ENCODE measurements at places on chromosomes 7 and 10.
A peak's percentile ranks its signal among the peaks of the same experiment; 100 is the strongest.

DNA sequence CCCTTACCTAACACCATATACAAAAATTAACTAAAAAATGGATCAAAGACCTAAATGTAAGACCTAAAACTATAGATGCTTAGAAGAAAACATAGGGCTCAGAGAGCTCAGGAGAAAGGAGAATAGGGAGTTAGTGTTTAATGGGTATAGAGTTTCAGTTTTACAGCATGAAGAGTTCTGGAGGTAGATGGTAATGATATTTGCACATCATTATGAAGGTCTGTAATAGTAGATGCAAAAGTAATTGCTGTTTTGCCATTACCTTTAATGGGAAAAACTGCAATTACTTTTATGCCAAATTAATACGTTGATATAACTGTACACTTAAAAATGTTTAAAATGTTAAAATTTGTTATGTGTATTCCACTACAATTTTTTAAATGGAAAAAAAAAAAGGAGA lies 39.2 kb upstream of the NANOS1 start:
- DNase-seq = no peak

- DNase-seq = no peak
Observed at GRCh38 chr10:72264536-72264935, 9.2 kb upstream of the DDIT4 start.

- DNase-seq = no peak
Observed at GRCh38 chr10:77160679-77161078, 476.9 kb downstream of the KCNMA1 start.

- no peak for DNase-seq
Observed at GRCh38 chr7:27095050-27095896, 527 bp downstream of the HOXA1 start.

- no peak for DNase-seq
Observed at GRCh38 chr10:100912013-100912604, 654 bp upstream of the SLF2 start.

DNA sequence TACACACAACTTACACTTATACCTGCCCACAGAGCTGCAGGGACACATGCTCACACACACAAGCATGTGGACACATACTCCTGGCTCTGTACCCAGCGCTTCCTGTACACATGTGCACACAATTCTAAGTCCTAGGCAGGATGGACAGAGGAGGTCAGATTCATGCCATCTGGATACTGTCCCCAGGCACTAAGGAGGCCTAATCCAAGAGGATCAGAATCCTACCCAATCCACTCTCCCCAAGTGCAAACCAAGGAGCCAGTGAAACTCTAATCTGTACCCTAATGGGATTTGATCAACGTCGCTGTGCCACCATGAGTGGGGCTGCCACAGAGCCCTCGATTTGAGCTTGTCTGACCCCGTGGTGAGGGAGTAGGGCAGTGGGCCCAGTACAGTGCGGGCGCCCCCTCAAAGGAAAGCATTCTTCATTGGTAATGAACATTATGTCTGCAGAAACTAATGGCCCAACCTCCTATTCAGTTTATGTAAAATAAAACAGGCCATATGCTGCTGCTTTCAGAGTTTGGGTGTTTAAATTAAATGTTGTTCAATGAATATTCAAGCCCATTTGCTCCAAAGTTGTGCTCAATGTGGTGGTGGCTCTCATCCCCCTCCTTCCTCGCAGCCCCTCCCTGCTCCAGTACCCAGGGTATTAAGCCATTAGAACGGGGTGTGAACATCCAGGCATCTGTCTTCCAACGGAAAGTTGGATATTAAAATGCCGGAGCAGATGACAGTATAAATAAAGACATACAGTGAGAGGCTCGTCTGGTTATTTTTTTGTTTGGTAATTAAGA lies 26.4 kb downstream of the RPS24 start:
- no peak for DNase-seq

- DNase-seq = no peak
Observed at GRCh38 chr7:103127006-103127405, 21.9 kb downstream of the NAPEPLD start.

DNA sequence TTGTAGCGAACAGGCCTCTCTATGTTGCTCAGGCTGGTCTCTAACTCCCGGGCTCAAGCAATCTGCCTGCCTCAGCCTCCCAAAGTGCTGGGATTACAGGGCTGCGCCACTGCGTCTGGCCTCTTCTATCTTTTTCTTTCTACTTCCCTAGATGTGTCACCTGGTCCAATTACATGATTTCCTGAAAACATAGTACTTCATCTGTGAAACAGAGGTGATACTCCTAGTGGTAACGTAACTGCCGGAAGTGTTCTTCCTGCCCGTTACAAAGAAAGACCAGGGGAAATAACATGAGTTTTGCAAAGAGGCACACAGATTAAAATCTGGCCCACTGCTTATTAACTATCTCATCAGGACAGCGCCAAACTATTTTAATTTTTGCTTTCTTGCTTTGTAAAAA lies 18.4 kb upstream of the HGF start:
- no peak for DNase-seq

GRCh38 chr10:127532193-127532592 lies 16.9 kb upstream of the NPS start:
- DNase-seq = no peak

- DNase-seq = peak; percentile 67
Observed at GRCh38 chr10:17023386-17024298, 106.0 kb downstream of the CUBN start.

DNA sequence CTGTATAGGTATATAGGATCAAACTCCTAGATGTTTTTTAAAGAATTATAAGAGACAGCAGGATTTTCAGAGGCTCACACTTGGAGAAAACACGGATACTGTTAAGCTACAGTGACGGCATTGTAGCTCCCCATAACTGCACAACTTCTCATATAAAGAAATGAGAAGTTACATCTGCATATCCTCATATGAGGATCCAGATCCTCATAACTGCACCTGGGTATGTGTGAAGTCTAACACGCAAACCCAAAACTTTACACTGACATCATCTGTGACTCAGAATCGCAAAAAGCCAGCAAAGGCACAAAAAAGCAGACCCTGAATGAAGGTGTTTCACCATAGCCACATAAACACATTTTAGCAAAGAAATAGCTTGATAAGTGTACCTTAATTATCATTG lies 34.1 kb downstream of the NEBL start:
- no peak for DNase-seq

GRCh38 chr7:1025743-1026581 lies 18.4 kb upstream of the GPR146 start:
- no peak for DNase-seq

DNA sequence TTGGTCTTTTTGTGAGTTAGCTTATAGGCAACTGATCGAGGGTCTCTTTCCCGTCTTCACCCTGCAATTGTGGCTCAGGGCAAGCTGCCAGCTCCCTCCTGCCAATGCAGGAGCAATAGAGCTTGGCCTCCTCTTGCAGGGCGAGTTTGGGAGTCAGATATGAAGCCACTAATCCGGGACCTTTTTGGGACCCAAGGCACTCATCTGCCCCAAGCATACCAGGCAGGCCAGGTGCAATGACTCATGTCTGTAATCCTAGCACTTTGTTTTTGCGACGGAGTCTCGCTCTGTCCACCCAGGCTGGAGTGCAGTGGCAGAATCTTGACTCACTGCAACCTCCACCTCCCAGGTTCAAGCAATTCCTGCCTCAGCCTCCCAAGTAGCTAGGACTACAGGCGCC lies 21.1 kb downstream of the LIMK1 start:
- no peak for DNase-seq

DNA sequence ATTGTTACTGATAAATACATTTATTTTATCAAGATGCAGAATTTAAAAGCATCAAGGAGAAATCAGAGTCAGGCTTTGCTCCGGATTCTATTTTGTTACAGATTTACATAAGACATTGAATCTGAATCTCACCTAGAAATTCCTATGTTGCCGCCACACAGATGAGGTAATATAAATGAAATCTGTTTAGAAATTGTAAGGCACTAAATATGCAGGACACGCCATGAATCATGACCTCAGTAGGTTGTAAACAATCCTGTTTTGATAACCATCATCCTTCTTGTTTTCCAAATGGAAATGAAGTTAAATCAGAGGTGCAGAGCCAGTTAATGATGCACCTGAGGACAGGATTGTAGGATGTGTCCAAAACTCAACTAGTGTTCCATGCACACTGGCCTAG lies 778.0 kb downstream of the MAGI2 start:
- no peak for DNase-seq

DNA sequence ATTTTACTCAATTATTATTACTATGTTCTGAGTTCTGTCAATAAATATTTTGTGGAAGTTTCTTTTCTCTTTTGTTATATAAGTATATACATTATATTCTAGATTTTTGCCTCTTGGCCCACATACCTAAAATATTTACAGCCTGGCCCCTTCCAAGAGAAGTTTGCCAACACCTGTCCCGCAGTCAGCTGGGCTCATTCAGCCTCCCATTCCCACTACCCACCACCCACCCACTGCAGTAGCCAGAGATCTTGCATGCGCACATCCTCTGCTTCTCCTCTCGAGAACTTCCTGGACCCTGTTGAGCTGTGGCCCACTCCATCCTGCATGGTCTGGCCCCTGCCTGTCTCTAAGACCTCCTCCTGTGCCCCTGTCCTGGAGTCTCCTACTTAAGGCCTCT lies 33.6 kb downstream of the WIPF3 start:
- no peak for DNase-seq

DNA sequence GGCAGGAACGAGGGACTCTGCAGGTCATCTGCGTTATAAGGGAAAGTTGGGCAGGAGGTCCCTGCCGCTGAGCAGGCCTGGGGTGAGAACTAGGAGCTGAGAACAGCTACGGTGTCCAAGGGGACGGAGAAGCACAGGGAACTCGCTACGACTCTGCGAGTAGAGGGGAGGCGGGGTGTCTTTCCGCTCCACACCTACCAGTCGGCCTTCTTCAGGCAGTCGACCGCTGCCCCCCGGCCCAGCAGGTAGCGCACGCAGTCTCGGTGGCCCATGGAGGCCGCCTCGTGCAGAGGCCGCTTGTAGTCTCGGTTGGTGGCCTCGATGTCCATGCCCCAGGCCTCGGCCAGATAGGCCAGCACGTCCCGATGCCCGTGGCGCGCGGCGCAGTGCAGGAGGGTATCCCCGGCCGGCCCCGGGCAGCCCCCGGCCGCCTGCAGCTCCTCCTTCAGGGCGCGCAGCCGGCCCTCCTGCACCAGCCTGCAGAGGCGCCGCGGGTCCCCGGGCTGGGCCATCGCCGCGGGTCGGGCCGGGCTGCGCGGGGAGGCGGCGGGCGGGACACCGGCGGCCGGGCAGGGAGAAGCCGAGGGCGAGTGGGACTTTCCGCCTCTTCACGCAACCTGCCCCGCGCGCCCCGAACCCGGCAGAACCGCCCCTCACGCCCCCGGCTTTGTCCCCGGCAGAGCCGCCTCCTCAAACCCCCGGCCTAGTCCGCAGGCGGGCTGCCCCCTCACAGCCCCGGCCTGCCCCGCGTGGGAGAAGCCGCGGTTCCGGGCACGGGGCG lies 660 bp downstream of the ANKRD16 start:
- DNase-seq = no peak

DNA sequence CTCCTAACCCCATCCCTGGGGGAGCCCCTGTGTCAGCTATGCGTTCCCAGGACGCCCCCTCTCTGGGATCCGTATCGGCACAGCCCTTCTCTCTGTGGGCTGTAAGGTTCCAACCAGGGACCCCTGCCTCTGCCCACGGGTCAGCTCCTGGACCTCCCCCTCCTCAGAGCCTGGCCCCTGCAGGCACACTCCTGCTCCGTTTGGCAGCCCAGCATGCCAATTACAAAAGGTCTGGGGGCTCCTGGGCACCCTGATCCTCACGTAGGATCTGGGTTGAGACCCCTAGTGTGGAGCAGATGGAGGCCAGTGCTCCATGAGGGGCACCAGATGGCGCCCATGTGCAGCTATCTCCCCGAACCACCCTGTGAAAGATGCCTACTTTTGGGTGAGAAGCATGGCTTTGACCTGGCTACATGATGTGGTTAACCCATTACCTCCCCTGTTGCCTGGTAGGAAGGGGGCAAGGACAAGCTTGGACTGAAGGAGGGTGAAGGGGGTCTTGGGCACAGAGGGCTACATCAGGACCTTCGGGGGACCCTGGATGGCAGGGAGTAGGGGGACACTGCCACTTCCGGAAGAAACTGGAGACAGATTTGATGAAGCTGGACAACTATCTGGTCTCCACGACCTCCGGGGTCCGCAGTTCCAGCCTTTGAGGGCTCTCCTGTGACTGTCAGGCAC lies 9.0 kb downstream of the TACR2 start:
- DNase-seq = no peak

DNA sequence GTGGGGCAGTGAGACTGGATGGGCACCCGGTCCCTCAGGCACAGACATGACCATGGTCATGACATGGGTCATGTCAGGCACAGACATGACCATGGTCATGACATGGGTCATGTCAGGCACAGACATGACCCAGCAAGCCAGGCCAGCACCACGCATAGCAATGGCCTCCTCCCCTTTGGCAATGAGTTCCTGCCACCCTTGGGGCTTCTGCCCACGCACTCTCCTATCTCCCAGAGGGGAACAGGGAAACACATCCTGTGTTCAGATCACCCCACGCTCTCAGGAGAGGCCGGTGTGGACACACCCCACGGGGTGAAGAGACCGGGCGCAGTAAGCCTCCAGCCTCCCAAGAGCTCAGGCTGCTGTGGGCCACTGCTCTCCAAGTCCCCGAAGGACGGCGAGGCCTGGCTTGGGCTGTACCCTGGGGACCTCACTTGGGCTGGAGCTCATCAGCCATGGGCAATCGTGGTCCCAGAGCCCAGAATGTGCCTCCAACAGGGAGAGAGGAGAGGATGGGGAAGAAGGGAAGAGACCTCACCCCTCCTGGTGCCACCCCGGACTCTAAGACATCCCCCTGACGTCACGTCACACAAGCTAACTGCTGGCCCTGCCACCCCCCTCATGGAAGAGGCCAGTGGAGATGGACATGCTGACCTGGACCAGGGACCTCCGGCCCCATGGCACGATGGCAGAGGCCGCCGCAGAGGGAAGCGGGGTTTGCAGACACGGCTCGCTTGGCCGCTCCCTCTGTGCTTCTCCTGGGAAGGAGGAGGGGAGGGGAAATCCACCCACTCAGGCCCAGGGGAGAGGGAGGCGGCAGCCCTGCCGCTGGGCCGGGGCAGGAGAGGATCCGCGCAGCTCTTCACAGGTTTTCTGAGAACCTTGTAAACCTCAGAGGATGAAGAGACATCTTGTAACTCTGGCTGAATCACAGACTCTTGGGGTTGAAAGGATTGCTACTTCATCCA lies 269.6 kb downstream of the ELFN1 start:
- no peak for DNase-seq

DNA sequence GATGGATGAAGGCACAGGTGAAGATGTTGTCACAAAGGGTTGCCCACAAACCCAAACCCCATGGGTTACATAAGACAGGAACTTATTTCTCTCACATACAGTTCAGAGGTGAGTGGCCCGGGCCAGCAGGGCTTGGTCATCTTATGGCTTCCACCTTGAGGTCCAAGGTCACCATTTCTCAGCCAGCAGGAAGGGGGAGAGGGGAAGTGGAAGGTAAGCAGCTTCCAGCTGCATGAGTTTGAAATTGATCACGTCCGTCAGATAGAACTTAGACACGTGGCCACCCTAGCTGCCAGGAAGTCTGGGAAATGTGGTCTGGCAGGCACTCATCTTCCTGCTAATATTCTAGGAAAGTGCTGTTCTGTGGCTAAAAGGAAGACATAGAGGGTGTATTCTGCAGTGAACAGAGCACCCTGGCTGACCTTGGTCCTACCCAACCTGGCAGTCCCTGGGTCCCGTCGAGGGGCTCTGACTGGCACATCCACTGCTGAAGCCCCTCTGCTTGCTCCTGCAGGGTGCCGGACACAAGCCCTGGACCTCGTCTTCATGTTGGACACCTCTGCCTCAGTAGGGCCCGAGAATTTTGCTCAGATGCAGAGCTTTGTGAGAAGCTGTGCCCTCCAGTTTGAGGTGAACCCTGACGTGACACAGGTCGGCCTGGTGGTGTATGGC lies 49.5 kb downstream of the VWA2 start:
- no peak for DNase-seq

GRCh38 chr7:27685209-27685608 lies 22.5 kb upstream of the HIBADH start:
- DNase-seq = no peak

All from stimulated activated CD8-positive, alpha-beta memory T cell treated with anti-CD3 and anti-CD28 coated beads, Interleukin-4, amount 100 ng/mL, for 4 hours (primary cell).